ENCODE measurements at places on chromosomes 12 and 14.

DNA sequence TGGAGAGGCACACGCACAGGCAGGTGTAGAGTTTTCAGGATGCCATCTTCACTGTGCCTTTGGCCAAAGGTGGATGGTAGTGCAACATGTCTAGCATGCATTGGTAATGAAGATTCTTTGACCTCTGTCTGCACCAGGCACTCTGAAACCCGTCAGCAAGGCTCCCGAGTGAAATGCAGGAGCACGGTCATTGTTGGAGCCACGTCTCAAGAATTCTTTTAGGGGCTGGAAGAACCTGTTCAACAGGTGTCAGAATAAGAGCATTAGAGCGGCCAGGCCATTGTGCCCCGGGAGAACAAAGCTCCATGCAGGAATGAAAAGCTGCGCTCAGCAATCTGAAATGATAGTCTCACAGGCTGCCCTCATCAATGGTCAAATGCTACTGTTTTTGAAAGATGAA is 40.2 kb upstream of the DICER1 start:
- DNase-seq: no peak

DNA sequence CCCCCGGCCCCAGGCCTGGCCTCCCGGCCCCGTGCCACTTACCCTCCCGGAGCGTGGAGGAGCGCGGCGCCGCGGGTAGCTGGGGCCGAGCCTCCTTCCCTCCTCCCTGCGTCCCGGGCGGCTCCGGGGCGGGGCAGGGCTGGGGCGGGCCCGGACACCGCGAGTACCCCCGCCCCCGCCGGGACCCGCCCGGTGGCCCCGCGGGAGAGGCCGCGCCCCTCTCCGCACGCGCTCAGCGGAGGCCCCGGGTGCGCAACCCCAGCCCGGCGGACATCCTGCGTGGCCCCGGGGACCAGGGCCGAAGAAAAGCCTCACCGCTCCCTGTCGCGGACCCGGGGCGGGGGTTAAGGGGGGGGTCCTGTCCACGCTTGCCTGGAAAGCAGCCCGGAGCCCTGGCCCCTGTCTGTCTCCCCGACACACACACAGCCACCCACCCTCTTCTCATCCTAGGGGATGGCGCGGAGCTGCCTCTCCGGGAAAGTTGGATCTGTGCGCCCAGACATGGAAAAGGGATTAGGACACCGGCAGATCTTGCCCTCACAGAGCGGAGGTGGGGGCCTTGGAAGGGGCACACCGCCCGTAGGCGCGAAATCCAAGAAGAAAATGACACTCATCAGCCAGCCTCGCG is at the start of gene SYNE3:
SYNE3 (minus strand) TSS at position 97 of the 628 bp plus-strand sequence. CDS start 40,829 bp downstream, outside the sequence.
- no peak for DNase-seq

DNA sequence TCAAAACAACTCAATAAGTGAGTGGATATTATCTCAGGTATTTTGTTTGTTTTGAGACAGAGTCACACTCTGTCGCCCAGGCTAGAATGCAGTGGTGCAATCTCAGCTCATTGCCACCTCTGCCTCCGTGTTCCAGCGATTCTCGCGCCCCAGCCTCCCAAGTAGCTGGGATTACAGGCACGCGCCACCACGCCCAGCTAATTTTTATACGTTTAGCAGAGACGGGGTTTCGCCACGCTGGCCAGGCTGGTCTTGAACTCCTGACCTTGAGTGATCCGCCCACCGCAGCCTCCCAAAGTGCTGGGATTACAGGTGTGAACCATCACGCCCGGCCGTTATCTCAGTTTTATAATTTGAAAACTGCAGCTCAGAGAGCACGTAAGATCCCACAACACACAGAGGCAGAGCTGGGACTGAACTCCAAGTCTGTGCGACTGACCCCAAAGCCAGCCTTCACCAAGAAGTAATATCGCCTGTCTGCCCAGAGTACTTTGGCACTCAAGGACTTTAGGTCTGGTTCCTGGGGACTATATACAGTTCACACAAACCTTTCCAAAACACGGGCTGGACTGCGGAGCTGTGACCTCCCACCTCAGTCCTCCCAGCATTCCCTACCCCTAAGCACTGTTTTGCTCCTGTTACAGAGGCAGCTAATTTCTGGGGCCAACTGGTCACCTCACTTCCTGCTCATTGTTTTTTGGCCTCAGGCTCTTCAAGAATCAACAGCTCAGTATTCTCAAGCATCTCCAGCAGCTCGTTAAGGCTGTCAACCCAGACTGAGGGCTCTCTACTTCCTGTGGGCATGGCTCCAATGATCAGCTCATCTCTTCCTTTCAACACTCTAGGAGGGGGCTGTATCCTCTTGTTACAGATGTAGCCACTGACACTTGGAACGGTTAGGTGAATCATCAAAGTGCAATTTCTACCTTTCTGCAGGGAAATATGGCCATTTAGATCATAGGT is 22.5 kb downstream of the TESC start:
- DNase-seq: no peak

- DNase-seq: no peak
Measured at GRCh38 chr14:49962621-49963020, 69.7 kb downstream of the ARF6 start.

DNA sequence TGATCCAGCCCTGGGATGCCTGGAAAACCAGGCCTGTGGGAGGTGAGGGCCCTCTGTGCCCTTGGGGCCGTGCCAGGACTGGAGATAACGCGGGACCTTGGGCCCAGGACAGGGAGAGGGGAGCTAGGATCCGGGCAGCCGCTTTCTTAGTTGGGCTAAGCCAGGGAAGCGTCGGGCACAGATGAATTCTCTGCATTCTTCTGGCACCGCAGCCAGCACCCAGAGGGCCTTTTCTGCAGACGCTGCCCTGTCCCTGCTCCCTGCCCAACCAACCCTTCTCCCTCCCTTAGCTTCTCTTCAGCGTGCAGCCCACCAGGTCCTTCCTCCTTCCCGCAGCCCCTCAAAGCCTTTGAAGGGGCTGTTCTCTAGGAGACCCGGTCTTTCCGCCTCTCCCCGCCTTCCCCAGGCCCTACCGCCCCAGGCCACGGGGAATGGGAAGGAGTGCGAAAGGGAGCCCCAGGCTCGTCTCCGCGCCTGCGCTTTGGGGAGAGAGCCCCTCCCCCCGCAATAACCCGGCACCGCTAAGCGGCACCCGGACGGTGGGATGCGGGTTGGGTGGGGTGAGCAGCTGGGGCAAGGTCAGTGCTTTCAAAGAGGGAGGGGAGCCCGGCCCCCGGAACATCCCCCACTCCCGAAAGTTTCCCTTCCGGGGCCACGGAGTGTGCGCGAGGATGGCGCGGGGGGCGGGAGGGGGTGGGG is 663 bp downstream of the NCKAP5L start:
- peak; percentile 14 for DNase-seq

GRCh38 chr14:93133464-93133863 is 17.7 kb upstream of the ITPK1 start:
- no peak for DNase-seq

GRCh38 chr12:93043877-93044209 is 114.7 kb upstream of the EEA1 start:
- DNase-seq: no peak

DNA sequence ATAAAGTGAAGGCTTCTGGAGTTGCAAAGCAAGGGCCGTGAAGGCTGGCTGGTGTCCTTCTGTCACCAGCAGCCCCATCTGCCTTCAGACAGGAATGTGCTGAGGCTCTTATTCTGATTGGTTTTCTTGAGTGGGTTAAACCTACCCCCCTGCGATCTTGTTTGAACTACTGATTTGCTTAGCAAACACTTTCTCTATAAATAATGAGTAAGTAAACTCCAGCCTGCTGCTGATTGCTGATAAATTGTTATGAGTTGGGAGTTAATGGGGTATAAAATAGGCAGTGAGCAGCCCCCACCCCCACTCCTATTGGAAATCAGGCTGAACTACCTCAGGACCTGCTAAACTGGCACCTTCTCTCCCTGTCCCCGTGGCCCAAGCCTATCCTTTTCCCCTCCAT is 146.1 kb upstream of the NOS1 start:
- no peak for DNase-seq

- DNase-seq: no peak
Measured at GRCh38 chr12:90163975-90164374, 455.3 kb upstream of the ATP2B1 start.

- DNase-seq: no peak
Measured at GRCh38 chr12:69873429-69873828, 48.4 kb downstream of the MYRFL start.

DNA sequence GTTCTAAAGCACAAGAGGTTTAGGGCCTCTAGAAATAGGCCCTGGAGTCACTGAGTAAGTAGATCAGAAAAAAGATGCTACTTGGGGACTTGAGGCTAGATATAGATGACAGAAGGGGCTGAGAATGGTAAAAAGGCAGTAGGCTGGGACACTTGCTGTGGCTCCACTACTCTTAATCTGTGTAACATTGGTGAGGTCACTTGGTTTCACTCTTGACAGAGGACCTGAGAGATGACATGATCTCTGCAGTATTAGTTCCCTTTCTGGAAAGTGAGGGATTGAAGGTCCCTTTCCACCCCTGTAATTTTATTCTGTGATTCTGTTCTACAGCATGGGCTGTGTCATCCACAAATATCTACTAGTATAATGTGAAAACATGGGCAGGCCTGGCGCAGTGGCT is 39.7 kb downstream of the MAPKAPK5 start:
- no peak for DNase-seq

DNA sequence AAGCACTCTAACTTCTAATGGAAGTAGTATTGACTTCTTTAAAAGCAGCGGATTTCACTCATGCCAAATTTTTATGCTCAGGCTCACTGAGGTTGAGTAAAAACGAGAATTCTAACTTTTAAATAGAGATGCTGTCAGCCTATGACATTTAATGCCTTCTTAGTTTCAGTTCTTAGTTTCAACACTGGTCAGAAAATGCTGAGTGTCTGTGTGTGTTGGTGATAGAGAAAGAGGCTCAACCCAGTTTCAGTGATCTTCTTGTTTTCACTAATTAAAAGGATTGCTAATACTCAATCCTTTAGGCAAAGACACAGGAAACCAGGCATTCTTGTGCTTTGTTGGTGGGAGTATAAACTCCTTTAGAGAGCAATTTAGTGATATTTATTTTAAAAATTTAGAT is 31.0 kb downstream of the PEBP1 start:
- no peak for DNase-seq

GRCh38 chr14:80354860-80355581 is 143.7 kb upstream of the DIO2 start:
- DNase-seq: no peak

DNA sequence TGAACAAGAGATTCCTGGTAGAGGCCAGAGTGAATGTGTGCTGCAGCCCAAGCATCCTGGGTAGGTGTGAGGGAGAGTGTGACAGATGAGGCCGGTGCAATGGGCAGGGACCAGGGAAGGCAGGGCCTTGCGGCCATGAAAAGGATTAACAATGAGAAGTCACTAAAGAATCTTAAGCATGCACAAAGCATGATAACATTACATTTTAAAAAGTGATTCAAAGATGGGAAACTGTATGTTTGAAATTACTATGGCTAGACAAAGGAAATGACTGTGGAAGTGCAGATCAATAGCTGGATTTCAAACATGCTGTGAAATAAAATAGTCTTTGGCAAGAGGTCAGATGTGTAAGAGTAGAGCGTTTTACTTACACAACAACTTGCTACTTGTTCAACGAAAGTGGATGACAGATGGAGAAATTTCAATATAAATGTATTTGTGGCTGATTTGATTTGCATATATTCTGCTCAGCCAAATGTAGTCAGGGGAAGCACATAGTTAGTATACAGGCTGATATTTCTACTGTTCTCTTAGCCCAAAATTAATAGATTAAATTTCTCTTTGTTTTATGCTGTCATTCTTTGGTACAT is 175.5 kb downstream of the CCDC59 start:
- no peak for DNase-seq

GRCh38 chr12:9779209-9779608 is 18.5 kb upstream of the CD69 start:
- no peak for DNase-seq

- DNase-seq: no peak
Measured at GRCh38 chr12:25364529-25365339, 114.0 kb upstream of the KRAS start.

- DNase-seq: no peak
Measured at GRCh38 chr12:130423991-130424857, 86.5 kb downstream of the PIWIL1 start.

DNA sequence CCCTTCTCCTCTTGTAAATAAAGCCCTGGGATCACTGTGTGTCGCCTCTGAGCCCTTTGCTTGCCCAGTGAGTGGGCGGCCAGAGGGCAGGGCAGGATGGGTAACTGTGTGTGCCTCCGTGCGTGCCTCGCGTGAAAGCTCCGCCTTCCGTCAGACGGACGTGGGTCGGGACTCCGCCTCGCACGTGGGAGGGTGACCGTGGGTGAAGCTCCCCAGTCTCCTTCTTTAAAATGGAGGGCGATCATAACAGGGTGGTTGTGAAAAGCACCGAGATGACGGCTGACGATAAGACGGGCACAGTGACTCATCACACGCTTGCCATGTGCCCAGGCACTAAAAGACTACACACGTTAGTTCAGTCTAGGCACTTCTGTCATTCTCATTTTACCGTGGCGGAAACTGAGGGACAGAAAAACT is 9.2 kb downstream of the PHB2 start:
- peak; percentile 77 for DNase-seq
